ENCODE measurements at places on chromosomes 1 and 21. TPM values are rescaled to one million over a fixed set of nuclear protein-coding genes. Genes with fewer than 3 reads are reported as not detected.

- DNase-seq, result no peak
Measured at GRCh38 chr1:93321720-93322119, 24.0 kb upstream of the DR1 start.

Gene FCRL5
- not detected for total RNA-seq

DNA sequence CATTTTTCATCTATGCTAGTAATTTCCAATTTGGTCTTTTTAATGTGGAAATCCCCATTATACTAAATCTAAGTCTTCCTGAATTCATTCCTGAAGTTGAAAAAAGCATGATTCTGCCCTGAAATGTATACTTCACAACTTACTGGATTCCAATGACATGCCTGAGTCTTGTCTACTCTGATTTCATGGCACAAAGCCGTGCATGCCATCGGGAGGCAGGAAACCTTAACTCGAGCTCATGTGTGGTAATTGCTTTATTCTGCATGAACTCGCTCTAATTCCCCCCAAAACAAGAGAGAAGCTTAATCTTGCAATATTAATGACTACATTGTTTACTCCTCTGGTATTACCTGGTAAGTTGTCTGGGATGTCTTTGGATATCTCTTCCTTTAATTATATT lies 39.6 kb upstream of the PBX1 start:
- DNase-seq, result no peak

DNA sequence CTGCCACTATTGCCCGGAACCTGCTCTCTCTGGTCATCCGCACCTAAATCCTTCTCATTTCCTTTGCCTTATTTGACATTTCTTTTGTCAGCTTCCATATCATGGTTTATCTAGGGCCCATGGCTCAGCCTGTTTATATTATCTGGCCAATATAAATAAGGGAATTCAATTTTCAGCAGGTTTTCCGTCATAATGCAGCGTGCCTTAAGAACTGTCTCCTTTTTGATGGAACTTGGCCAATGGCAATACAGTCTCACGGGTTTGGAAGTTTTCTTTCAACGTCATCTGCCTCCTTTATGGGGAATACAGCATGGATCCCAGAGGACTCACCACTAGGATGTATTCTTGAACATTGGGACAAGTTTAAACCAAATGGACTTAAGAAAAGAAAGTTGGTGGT lies 77.8 kb upstream of the KIAA0040 start:
- DNase-seq, result no peak

DNA sequence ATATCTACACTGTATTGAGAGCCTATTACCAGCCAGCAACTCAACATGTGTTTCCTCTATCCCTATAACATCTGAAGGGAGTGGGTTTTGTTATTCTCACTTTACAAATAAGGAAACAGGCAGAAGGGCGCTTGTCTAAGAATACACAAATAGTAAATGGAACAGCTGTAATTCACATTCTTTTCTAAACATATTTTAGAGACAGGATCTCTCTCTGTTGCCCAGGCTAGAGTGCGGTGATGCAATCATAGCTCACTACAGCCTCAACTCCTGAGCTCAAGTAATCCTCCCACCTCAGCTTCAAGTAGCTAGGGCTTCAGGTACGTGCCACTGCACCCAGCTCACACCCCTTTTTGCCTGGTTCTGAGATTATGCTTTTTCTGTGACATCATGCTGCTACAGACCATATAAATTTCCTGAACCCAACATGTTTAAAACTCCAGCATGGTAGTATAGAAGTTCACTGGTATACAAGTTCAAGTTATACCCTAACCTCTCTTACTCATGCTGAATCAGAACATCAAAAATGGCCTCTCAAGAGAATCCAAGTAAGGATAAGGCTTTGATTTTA lies 8.6 kb upstream of the TACSTD2 start:
- DNase-seq, result no peak

DNA sequence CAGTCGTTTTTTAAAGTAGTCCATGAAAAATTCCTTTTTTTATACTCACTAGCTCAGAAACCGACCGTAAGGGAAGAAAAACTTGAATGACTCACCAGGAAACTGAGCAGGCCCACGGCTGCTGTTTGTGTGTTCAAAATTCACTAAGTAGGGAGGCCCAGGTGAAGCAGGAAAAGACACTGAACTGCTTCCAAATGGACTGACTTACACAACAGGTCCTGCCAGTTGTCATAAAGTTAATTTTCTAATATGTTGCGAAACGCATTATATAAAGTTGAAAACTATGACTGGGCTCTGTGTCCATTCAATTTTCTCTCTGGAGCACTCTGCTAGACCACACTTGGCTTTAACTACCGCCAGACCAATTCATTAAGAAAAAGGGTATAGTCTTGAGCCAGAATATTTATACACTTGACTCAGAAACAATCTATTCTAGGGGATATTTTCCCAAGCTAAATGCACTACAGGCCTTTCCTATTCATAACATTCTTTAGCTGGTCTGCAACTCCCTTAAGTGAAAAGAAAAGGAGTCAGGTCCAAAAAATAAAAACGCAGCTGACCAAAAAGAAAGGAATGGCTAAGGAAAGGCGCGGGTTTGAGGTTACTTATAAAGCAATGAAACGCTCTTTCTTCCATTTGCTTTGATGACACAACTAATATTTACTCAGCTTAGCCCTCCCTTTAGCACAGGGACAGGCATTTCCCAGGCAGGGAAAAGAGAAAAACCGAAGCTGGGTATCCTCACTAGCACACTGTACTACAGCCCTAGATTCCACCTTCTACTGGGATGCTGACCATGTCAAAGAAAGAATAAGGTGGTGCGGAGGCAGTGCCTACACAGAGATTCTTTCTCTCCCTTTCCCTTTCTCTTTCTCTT lies 306.3 kb upstream of the ESRRG start:
- peak; percentile 20 for DNase-seq

DNA sequence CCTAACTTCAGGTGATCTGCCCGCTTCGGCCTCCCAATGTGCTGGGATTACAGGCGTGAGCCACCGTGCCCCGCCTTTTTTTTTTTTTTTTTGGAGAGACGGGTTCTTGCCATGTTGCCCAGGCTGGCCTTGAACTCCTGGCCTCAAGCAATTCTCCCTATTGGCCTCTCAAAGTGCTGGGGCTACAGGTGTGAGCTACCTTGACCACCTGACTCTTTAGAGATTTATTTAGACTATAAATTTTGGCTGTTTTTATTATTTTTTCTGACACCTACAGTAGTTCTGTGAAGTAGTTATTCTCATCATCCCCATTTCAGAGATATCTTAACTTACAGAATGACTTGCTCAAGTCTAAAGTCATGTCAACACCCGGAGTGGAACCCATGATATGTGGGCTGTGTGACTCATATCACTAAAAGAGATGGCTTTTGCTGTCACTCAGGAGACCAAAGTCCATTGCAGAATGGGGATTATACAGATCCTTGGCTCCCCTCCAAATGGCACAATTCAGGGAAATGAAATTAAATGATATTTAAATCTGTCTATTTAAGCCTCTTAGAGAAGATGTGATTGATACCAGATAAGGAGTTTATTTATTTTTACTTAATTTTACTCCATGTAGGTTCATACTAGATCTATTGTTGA lies 93.2 kb downstream of the CTH start:
- DNase-seq, result no peak

GRCh38 chr1:10901091-10901890 lies 104.8 kb upstream of the CASZ1 start:
- DNase-seq, result peak; percentile 50

Gene SH2D1B
- 1.1 TPM for total RNA-seq

DNA sequence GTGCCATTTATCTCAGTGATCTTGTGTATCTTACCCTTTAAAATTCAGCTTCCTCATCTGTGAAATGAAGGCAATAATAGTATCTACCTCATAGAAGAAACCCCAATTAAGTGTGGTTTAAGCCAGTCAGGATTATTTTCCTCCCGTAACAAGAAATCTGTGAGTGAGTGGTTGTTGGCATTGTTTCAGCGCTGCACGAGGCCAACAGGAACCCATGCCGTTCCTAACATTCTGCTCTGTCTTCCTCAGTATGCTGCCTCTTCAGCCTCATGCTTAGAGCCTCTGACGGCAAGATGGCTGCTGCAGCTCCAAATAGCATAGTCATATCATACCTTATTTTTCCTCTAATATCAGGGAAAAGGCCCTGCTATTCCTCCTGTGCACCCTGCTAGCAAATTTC lies 289.7 kb downstream of the TM2D1 start:
- DNase-seq, result no peak

- DNase-seq, result no peak
Measured at GRCh38 chr1:63804829-63805484, 31.1 kb downstream of the ROR1 start.

Gene KLF18
- 0.48 TPM for total RNA-seq

- DNase-seq, result no peak
Measured at GRCh38 chr21:34360488-34361241, 3.1 kb upstream of the KCNE2 start.

- DNase-seq, result no peak
Measured at GRCh38 chr1:43783096-43783670, 75.8 kb downstream of the ST3GAL3 start.

DNA sequence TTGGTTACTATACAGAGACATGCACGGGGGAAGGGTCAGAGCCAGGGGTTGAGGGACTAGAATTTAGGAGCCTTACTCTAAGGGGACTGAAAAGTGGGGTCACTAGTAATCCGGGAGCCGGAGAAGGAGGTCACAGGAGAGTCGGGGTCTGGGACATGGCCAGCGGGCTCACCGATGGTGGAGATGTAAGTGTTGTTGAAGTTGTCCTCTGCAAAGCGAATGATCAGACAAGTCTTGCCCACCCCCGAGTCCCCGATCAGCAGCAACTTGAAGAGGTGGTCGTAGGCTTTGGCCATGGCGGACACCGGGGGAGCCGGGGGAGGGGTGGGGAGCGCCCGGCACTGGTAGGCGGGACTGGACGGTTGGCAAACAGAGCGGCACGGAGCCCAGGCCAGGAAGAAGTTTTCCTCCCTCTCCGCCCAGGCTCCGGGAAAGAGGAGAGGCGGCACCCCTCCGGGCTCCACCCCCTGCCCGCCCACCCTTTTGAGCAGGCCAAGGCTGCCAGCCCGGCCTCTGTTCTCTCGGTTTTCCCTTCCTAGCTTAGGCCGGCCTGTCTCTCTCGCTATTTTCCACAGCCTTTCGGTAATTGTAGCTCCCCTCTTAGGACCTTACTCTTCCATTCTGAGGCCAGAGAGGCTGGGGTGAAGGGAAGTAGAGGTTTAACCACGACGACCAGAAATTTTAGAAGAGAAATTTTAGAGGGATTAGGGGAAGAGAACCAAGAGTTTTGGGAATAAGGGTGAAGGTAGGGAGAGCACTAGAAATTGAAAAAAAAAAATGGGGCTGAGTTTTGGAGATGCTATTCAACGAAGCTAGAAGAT lies at the start of gene RAB13:
Gene RAB13 (minus strand): TSS at position 399 of the 821 bp plus-strand sequence. CDS start 103 bp downstream, at position 296.
- peak; percentile 94 for DNase-seq

DNA sequence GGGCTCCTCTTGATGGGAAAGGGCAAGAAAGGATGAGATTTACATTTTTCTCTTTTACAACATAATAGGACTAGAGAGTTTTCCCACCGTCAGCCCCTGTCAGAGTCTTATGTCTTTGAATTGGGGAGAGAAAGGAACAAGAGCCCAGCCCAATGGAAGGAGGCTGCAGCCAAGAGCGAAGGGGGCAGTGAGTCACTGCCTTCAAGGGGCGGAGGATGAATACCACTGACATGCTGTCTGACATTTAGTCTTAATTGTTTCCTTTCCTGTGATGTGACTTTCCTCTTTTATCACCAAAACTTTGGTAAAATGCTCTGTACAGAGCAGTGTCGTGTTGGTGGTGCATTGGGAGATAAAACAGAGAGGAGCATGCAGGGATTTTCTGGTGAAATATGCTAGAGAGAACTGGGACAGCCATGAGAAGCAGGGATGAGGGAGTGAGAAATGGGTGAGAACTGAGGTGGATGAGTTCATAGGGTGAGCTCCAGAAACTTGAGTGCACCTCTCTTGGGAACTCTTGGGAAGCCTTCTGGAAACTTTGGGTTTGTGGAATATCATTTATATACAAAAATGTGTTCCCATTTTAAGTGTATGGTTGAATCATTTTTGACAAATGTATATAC lies 179.9 kb upstream of the FGGY start:
- DNase-seq, result peak; percentile 88
